ENCODE measurements at places on chromosomes 2 and 18. TPM values are rescaled to one million over a fixed set of nuclear protein-coding genes. Genes with fewer than 3 reads are reported as not detected.
A peak's percentile ranks its signal among the peaks of the same experiment; 100 is the strongest.

The TNP1 gene
- not detected for total RNA-seq

The UCN gene
- total RNA-seq = not detected

The LHCGR gene
- not detected for total RNA-seq

DNA sequence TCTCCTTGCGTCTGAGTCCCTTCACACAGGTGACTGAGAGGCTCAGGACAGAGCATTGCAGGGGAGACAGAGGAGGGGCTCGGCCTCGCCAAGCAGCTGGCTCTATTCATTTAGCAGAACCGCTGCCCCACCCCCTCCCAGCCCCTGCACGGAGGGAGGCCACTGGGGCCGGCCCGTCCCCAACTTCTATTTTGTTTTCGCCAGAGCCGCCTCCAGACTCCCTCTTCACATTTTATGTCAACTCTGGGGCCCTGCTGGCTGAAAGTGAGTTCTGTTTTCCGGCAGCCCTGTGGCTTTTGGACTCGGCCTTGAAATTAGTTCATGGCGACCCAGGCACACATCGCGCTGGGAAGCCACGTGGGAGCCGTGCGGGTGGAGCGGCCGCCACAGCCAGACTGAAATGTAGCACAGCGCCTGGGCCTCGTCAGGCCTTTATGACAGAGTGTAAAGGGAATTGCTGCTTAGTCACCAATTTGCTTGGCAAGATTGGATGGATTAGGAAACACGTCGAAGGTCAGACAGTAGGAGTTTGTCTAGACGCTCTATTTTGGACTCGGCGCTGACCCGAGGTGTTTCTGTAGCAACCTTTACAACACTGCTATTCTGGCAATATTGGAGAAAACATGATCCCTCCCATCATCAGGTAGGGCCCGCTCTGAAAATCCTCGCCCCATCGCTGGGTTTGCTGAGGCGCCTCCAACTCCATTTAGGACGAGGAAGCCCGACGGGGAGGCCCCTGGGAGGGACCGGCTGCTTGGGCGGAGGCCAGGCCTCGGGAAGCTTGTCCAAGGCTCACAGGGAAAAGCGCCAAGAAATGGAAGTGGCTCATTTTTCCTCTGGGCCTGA, 90.7 kb upstream of the CTDP1 start:
- DNase-seq = no peak

GRCh38 chr18:11947214-11948191, 33.8 kb upstream of the IMPA2 start:
- peak; percentile 95 for DNase-seq

DNA sequence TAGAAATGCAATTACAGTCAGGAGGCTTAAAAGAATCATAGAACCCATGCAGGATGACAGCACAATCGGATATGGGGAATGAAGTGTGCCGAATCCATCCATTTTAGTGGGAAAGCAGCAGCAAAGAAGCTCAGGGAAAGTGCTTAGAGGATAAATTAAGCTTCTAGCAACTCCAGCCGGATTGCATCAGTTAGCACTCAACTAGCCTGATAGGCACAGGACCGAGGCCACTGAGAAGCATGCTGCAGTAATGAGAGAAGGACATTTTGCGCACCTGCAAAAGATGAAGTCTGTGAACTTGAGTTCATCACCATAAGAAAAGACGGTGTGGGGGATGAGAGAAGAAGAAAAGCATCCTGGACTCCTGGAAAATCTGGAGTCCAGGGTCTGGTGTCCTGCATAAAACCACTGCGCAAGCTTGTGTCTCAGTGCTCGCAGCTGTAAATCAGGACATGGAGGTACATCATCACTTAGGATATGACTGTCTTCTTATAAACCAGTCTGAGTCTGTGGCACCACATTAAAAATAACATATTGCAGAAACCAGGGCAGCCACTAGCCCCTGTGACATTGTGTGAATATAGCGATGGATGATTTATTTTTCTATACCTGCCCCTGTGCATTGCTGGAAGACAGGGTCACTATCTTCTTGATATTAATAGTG, 665.5 kb upstream of the SOX11 start:
- DNase-seq = no peak

DNA sequence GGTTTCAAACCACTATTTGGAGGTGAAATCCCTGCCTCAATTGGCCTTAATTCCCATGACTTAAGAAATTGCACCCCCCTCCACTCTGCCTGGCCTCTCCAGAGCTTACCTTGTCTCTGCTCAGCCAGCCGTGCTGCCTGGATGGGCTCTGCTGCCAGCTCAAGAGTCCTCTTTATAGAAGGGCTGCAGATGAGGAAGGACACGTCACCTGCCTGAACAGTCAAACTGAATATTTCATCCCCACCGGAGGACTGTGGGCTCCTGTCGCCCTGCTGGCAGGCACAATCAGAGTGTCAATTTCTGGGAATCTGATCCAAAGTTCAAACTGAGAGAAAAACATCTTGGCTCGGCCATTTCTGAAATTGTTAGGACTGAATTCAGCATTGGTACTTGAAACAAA, at the start of gene OTOS:
TSS of gene OTOS (minus strand) at position 148 of the 400 bp plus-strand sequence. CDS start 332 bp downstream, outside the sequence.
- DNase-seq = no peak

- no peak for DNase-seq
Observed at GRCh38 chr2:96470636-96471035, 34.5 kb downstream of the NEURL3 start.

GRCh38 chr18:8052237-8052701, 485.2 kb downstream of the PTPRM start:
- no peak for DNase-seq

GRCh38 chr2:78999406-78999805, 26.1 kb upstream of the REG3G start:
- DNase-seq = no peak

DNA sequence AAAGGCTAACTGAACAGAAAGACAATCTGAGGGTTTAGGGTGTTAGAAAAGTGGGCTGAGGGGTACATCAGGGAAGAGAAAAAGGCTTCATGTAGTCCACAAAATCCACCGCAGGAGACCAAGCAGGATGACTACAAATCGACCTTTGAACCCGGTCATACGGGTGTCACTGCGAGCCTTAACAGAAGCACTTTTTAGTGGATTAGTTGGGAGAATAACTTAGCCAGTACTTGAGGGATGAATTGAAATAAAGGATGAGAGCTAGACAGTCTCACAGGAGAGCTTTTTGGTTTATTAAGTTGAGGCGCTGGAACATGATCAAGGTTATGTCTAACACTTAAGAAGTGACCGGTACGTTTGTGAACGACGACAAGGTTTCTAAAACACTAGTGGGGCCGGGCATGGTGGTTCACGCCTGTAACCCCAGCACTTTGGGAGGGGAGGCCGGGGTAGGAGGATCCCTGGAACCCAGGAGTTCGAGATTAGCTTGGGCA, 217.7 kb downstream of the MCFD2 start:
- DNase-seq = no peak

- DNase-seq = no peak
Observed at GRCh38 chr18:8810157-8810556, 104.8 kb downstream of the MTCL1 start.

- no peak for DNase-seq
Observed at GRCh38 chr2:107932979-107933378, 53.3 kb upstream of the SLC5A7 start.

- DNase-seq = no peak
Observed at GRCh38 chr2:120347396-120348060, 1.6 kb downstream of the INHBB start.

- DNase-seq = no peak
Observed at GRCh38 chr2:96760986-96761832, 507 bp downstream of the CNNM4 start.

DNA sequence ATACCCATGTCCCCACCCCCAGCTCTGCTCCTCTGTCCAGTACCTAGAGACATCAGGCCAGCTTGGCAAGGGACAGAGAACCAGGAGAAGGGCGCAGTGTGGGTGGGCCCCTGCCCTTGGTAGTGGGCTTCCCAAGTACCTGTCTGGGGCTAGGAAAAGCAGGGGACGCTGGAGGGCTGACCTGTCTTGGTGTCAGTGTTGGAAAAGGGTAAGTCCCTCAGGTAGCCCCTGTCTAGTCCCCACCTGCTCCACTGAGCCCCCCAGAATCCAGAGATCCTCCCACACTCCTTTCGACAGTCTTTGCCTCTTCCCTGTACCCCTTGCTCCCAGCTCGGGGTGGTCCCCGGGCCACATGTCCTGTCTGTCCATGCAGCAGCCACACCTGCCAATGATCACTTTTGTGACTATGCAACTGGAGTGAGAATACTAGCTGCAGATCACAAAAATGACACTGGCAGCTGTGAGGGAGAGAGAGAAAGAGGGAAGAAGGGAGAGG, 14.6 kb downstream of the DNAJB2 start:
- DNase-seq = no peak

DNA sequence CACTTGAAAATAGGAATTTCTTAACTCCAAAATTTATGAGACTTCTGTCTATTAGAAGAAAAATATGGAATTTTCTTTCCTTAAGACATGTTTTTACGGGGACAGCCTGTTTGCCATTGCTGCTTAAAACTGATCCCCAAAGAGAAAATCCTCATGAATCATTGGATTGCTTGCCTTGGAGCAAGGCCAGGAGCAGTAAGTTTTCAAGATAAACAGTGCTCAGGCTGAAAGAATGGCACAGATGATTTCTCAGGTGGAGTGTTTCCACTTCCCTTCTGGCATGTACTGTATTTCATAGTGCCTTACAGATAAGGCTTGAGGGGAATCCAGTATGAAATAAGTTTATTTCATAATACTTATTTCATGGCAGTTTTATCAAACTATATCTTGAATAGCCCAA, 74.3 kb upstream of the MMADHC start:
- DNase-seq = peak; percentile 57

- no peak for DNase-seq
Observed at GRCh38 chr2:44242904-44243303, 32.4 kb upstream of the SLC3A1 start.

DNA sequence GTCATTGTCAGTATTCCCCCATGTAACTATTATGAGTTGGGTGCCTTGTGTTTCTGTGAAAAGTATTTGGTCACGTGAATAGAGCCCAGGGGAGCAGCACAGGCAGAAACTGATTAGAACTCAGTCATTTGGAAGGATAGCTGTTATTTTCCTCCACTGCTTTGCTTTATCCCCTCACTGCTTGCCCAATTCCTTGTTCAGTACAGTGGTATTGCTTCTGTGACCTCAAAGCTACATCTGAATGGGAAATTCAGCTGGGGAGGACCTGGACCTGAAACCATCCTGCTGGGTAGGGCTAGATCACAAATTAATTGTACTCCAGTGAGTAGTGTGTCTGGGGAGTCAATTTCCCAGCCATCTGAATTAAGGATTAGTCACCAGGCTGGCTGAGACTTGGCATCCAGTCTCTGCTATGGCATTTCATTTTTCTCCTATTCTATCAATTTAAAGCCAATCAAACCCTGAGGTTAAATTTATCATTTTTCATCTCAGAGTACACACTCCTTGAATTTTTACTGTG, 1231.6 kb upstream of the GYPC start:
- DNase-seq = no peak

- no peak for DNase-seq
Observed at GRCh38 chr2:62845256-62845655, 139.7 kb downstream of the EHBP1 start.

- no peak for DNase-seq
Observed at GRCh38 chr2:38666556-38666910, 619 bp downstream of the GALM start.

All from epithelial cell of proximal tubule (primary cell).